Central memory CD4-positive, alpha-beta T cell (primary cell): ENCODE measurements at places on chromosomes 12 and 14.

DNA sequence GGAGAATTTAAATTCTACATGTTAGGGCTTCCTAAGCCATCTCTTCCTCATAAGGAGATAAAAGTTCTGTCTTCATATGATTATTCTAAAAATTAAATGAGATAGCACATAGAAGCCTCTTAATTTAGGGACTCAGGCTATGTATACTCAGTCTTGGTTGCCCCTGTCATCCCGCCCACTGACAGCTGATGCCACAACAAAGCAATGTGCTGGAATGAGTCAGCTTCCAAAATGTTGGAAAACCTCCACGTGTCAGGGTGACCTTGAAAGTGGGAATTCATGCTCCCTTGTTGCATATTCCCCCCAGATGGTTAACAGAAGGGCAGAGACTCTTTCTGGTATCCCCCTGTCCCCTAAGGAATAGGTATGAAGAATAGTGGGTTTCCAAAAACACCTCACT, 238.0 kb upstream of the DDHD1 start:
- no peak for DNase-seq

- DNase-seq = no peak
These were observed 160.8 kb upstream of the SFSWAP start for GRCh38 chr12:131550121-131550520.

- DNase-seq = no peak
These were observed 26.3 kb downstream of the TC2N start for GRCh38 chr14:91841065-91841464.

GRCh38 chr12:51373187-51373586, 18.0 kb downstream of the GALNT6 start:
- no peak for DNase-seq

GRCh38 chr14:91065266-91065665, 4.8 kb upstream of the RPS6KA5 start:
- DNase-seq = no peak
